ENCODE measurements at places on chromosomes 7 and 10.

GRCh38 chr7:131556053-131556908 is at the start of gene PODXL:
TSS of gene PODXL (minus strand) at chr7:131556628. CDS start at chr7:131556359, 269 bp downstream.
- DNase-seq: peak; percentile 84

DNA sequence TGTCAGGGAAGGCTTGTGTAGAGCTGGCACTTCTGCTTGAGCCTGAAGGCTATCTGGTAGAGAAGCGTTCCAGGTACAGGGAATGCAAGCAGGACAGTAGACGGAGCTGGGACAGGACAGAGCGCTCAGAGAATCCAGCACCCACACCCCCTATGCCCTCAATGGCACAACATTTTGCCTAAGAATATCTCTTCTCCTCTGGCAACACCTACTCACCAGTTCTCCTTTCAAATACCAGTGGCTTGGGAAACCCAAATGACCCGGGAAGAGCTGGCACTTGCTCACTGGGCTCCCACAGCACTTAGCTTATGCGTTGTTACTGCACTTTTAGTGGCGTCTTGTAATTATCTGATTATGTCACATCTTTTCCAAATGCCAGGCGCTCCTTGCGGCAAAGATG is 118.6 kb downstream of the RNF216 start:
- no peak for DNase-seq

DNA sequence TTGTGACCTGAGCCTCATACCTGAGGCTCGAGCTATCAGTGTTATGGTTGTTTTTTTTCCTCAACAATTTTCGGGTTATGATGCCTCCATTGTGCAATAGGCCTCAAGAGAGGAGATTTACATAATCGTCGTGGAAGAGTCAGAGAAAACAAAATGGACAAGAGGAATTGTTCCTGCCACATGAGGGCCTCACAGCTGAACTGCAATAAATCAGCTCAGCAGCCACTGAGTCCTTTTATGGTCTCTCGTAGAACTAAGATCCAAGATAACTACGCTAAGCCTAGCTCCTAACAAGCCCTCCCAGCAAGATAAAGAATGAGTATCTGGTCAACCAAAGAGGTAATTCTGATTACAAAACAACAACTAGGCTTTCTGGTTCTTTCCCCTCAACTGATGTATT is 336.8 kb downstream of the WDR11 start:
- DNase-seq: no peak

DNA sequence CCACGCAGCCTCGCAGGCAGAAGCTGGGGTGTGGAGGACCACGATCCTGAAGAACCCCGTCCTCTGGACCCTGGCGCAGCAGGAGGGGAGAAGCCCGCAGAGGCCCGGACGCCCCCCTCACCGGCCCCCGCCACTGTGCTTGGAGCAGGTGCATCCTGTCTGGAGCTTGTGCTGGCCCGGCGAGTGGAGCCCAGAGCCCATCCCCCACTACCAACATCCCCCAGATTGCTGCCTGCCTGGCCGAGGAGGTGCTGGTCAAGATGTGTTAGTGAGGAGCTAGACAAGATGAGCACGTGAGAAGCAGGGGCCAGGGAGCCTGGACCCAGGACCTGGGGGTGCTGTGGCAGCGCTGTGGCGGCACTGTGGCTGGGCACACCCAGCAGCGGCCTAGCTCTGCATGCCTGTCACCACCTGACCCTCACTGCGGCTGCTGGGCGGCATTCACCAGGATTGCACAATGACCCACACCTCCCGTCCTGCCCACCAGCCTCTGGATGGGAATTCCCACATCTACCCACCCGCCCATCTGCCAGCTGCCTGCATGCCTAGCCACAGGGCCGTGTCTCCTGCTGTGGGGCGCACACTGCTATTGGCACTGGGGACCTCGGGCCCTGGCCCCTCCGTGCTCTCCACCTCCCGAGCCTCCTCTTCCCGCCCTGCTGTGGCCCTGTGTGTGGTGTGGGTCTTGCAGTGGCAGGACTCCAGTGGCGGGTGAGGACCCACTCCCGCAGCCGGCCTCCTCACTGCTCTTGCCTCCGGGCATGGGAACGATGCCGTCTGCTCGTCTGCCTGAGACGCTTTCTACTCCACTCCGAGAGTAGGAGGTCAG is 11.8 kb downstream of the GPR146 start:
- DNase-seq: no peak

GRCh38 chr10:113108194-113108835 is 158.3 kb downstream of the TCF7L2 start:
- DNase-seq: no peak

DNA sequence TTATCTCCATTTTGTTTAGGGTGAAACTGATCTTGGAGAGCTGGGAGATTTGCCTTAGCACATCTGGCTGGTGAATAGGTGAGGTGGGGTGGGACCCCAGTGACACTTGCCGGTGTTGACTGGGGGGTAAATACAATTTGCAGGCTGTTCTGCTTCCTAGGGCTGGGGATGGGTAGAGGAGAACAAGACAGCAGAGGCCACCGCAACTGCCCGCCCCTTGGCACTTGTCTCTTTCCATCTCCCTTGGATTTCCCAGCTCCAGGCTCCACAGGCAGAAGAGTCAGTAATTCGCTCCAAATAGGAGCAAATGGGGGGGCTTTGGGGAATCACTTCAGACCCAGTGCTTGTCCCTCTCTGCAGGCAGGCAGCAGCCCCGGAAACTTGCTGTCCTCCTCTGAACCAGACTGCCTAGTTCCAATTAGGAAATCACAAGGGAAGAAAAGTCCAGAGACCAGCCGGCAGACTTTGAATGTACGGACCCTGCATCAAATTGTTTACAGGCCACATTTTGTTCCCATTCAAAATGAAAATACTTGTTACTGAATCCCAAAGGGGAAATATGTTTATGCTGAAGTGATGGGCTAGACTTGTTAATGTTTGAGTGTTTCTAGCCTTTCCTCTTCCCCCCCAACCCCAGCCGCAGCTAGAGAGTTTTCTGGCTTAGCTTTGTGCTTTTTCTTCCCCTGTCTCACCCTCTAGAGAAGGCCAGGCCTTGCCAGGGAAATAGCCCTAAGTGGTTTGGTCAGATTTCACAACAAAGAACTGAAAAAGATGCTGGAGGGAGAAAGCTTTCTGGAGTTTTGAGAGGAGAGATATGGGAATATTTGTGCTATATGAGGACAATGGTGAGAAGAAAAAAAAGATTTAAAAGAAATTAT is 10.0 kb upstream of the INPP5F start:
- DNase-seq: no peak
